Hypothalamus (tissue), 51 donors: ENCODE measurements at places on chromosomes 2 and 18.

DNA sequence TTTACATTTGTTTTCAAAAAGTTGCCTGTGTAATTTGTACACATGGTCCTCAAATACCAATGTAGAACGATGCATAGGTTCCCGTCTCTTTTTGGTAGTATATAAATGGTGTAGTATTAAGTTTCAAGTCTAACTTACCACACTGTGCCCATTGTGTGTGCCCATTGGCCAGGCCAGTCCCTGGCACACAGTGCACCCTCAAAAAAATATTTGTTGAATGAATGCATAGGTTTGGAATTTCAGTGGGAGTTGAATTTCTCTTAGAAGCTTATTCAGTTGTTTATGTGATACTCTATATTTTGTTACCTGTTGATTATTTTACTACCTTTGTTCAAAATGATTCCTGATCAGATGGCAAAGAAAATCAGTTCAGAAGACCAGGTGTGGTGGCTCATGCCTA, 30.1 kb downstream of the IDH1 start:
- DNase-seq = no peak

GRCh38 chr18:54888378-54888777, 60.1 kb downstream of the RAB27B start:
- no peak for DNase-seq

- no peak for DNase-seq
These were observed at the start of gene MTCL1 for GRCh38 chr18:8705238-8705960. Gene MTCL1 (plus strand): TSS chr18:8705556. CDS start chr18:8705661, 105 bp downstream.

DNA sequence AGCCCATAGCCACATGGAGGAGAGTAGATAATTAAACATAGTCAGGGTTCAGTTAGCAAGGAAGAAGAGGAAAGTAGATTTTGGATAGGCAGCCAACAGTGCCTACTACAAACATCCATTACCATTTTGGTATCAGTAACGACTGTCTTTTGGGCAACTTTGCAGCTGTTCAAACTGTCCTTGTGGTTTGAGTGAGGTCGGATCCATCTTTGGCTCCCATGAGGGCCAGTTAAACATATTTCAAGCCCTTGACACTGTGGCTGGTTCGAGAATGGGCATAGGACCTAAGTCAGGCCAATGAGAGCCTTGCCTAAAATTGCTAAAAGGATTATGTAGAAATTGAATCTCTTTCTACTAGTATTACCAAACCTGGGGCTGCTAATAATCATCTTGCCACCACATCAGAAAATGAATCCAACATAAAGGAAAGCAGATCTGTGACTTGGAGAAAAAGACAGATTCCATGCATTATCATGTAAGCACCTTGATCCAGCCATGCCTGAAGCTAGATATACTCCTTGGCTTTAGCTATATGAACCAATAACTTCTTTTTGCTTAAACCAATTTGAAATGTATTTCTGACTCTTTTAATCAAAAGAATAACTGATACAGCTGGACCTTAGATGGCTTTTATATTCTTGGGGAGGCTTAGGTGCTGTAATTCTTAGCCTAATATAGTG, 75.0 kb upstream of the STAM2 start:
- DNase-seq = no peak

GRCh38 chr2:217413193-217413592, 553.3 kb upstream of the TNP1 start:
- DNase-seq = no peak
